ENCODE measurements at places on chromosomes 6 and 20.

GRCh38 chr20:34713194-34713943 is 9.2 kb downstream of the TP53INP2 start:
- no peak for DNase-seq

DNA sequence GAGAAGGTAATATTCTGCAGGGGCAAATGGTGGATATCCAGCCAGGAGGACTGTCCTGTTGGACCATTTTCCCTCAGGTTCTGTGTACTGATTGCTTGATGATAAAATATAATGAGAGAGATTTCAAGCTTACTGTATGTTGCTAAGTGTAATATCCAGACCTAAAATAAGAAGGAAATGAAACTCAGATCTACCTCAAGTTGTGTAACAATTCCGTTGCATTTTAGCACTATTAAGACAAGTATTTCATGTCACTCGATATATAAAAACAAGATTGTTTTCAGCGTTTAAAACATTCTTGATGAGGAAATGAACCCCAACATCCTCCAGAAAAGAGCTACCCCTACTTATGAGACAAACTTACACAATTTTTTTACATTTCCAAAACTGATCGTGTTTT is 57.2 kb downstream of the RGS17 start:
- no peak for DNase-seq

- DNase-seq, result no peak
Observed at GRCh38 chr6:84749181-84749580, 15.2 kb downstream of the TBX18 start.

DNA sequence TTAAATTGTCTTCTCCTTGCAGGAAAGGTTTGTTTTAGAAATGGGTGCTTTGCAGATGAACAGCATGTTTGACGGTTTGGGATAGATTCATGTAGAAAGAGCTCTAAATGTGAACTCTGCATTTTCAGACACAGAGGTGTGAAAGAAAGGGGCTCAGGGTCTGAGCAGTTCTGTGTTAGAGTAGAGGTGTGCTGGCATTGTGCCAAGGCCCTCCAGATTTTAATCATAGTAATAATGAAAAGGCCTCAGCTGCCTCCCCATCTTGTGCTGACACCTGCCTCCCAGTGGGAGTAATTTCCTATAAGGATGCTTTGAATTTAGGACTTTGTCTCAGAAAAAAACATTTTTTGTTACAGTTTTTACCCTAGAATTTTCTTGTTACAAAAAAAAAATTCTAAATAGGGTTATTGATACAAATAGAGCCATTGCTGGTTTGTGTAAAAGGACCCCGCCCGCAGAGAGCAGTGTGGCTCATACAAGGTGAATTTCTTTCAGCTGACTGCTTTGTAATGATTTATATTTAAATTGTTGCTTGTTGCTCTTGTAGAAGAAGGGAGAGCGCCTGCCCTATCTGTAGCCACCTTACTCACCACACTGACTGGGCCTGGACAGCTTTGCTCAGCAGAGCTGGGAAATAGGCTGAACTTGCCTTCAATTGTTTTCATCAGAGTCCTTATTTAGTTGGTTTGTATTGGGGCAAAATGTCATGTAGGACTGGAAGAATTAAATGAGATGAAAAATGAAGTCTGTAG is 294.5 kb downstream of the ZFAND3 start:
- DNase-seq, result no peak

DNA sequence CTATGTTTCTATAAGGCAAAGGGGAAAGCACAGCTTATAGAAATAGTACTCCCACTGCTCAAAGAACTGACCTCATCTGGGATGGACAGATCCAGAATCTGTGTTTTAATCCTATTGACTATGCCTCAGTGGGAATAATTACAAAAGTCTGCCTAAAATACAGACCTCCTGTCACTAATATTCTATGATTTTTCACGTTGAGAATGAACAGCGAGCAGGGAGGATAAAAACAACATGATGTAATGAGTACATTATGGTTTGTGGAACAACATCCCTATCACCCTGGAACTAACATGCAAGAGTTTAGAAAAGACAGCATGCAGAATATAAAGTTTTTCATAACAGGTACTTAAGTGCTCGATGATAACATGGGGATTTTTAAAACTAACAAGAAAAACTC is 53.9 kb downstream of the EPHA7 start:
- DNase-seq, result no peak

GRCh38 chr6:144597511-144597910 is 312.4 kb downstream of the UTRN start:
- no peak for DNase-seq

DNA sequence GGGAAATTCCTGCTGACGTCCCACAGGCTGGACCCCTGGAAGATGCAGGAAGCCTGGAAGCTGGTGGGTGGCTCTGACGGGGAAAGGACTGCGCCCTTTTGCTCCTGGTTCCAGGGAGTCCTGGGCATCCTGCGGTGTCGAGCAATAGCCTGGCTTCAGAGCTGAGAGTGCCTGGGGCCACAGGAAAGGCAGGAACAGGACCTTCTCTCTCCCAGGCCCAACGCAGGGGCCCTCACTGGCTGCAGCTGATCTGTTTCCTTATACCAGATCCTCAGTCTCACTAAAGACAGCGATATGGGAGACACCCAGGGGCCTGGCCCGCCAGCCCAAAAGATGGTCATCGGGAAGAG is 1.4 kb downstream of the B3GALT4 start:
- no peak for DNase-seq

DNA sequence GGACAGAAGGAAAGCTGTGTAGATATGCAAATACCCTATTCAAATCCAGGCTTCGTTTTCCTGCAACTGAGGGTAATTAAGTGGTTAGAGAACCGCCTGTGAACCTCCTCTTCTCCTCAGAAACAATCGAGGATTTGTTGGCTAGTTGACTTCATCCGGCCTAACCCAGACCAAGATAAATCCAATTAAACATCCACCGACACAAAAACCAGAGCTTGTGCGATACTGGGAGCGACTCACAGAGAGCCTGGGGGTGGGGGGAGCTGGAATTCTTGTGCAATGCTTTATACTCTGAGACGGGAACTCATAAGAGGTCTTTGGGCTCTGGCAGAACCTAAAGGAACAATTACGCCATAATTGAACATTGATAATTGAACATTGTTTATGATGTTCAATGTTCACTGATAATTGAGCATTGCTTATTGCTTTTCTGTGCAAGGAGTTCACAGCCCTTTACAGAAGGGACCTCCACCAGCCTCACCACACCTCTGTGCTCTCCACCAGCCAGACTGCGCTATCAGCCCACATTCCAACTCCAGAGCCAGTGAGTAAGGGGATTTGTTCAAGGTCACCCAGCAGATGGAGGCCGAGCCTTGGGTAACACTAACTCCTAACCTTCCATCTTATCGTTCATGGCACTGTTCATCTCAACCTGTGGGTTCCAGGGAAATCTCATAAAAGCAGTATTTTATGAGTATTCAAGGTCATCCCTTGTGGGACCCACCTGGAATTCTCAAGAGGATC is 429.6 kb upstream of the JARID2 start:
- DNase-seq, result no peak

GRCh38 chr6:46323312-46323965 is 152.7 kb upstream of the ENPP5 start:
- no peak for DNase-seq

GRCh38 chr20:10686356-10687133 is 12.7 kb upstream of the JAG1 start:
- no peak for DNase-seq

DNA sequence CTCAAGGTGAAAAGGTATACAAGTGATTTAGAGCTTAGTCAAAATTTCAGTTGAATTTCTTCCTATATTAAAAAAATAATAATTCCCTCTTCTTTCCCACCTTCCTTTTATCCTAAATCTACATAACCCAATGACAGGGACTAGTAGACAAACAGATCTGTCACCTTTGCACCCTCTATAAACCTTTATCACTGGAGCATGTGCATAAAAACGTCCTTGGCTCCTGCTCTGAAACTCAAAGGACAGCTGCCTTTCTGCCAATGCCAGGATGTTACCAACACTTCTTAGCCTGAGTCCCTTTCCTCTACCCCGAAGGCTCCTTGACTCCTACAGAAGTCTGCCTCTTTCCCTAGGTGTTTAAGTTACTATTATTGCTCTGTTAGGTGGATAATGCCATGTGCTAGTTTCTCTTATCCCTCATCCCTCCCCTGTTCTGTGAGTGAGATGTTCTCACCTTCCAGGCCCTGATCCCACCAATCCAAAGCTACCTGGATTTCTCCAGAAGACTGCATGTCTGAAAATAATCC is 4.3 kb downstream of the CLVS2 start:
- DNase-seq, result no peak

DNA sequence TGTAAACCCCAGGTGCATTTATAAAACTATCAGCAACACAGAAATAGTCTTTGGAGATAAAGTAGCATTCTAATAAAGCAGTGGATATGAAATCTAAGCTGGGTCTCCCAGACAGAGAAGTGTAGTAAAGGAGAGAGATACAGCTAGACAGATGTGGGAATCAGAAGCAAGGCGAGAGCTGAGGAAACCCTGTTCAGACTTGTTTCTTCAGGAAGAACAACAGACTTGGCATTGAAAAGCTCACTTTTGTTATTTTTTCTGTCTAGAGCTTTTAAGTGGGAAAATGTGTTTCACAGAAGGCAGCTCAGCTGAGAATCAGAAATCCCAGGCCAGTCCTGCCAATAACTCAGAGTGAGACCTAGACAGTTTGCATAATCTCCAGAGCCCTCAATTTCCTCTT is 52.9 kb downstream of the SLC35B3 start:
- DNase-seq, result no peak

GRCh38 chr6:34865107-34865506 is 22.7 kb downstream of the TAF11 start:
- DNase-seq, result no peak

DNA sequence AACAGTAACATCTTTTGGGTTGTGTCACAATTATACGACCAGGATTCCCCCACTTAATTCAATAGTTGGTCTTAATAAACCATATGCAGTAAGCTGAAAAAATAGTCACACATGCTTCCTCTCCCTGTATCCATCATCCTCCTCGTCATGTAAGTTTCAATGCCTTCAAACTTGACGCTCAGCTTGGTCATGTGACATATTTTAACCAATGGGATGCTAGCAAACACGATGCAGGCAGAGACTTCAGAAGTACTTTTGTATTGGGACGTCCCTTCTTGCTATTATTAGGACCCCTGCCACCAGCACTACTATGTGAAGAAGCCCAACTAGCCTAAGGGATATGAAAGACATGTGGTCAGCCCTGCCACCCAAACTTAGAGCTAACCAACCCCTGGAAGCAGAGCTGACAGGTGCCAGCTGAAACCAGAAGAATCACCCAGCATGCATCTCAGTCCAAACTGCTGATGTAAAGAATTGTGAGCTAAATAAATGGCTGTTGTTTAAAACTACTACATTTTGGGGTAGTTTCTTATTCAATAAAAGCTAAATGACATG is 49.3 kb downstream of the CGA start:
- DNase-seq, result no peak

GRCh38 chr20:14902432-14903089 is 565.1 kb upstream of the FLRT3 start:
- no peak for DNase-seq

DNA sequence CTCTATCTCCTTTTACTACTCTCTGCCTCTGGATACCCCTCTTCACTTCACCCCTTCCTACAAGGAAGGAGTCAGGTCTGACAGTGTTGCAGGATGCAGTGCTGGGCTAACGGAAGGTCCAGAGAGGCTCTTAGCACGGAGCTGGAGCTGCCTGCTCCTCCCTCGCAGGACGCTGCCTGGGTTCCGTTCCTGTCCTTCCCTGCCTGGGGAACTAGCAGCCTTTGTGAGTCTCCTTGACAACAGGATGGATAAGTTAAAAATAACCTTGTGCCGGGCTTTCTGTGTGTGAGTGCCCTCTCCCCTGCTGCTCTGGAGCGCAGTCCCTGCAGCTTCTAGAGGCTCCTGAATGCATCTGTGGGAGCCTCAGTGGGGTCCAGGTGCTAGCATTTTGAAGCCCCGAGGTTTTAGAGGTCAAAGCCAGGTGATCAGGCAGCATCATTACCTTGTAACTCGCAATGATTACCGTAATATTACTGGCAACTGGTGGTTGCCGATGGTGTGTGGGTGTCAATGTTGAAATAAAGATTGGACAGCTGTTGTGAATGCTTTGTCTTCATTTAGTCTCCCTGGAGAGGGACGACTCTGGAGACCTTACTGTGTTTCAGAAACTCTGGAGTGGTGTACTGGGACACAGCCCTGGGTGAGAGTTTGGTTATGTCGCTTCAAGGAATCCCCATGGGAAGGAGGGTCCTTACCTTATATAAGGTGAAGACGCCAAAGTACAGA is 44.4 kb downstream of the CDS2 start:
- DNase-seq, result no peak

- no peak for DNase-seq
Observed at GRCh38 chr6:87378947-87379346, 28.8 kb upstream of the CFAP206 start.

- no peak for DNase-seq
Observed at GRCh38 chr6:82958551-82958950, 107.1 kb downstream of the UBE3D start.

- DNase-seq, result no peak
Observed at GRCh38 chr6:39599973-39600372, 125.2 kb downstream of the KIF6 start.

- no peak for DNase-seq
Observed at GRCh38 chr6:3594201-3594600, 137.4 kb upstream of the SLC22A23 start.

DNA sequence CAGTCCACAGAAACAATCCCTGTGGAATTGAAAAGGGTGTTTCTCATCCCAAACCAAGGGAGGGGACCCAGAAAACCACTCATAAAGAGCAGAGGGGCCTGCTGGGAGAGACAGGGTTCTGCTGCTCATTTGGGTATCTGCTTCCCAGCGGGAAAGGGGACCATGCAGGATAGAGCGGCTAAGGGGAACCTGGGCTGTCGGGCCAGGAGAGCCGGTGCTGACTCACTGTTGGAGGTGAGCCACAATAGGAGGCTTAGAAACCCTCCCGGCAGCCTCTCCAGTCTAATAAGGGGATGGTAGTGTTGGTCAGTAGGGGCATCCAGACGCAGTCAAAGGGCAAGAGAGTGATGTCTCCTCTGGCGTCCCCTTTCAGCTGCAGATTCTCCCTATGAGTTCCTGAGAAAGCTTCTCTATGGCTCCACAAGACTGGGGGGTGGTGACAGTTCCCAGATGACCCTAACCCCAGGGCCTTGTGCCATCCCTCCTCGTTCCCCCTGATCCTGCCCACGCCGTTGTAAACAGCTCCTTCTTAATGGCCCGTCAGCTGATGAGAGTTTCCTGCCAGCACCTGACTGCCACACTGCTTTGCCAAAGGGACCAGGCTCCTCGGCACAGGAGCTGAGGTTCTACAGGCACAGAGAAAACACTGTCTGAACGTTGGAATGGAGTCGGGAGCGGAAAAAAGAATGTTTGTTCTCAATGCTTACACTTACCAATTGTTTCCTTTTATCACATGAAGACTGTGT is 646.1 kb upstream of the DEFB115 start:
- no peak for DNase-seq

- peak; percentile 15 for DNase-seq
Observed at GRCh38 chr6:14118091-14118439, 493 bp downstream of the CD83 start.
